ENCODE measurements at places on chromosomes 2 and 18. TPM values are rescaled to one million over a fixed set of nuclear protein-coding genes. Genes with fewer than 3 reads are reported as not detected.

IL37 gene
- polyA plus RNA-seq = not detected

FSHR gene
- 0.43 TPM for polyA plus RNA-seq

TRIM54 gene
- 105 TPM for polyA plus RNA-seq

FAP gene
- 58.1 TPM for polyA plus RNA-seq

SULT1C4 gene
- 16.6 TPM for polyA plus RNA-seq

XDH gene
- polyA plus RNA-seq = not detected

DNA sequence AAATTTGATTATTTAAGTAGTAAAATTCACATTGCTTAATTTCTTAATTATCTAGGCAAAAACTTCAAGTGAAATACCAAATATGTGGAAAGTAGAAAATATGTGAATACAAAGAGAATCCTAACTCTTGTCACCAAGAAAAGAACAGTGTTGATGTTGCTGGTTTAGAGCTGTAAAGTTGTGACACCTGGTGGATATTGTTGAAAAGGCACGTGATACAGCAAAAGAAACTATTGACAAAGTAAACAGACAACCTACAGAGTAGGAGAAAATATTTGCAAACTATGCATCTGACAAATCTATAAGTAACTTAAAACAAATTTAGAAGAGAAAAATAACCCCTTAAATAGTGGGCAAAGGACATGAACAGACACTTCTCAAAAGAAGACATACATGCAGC is 25.6 kb upstream of the ZC3H15 start:
- DNase-seq = no peak

GRCh38 chr2:31239593-31240177 is 5.7 kb downstream of the EHD3 start:
- DNase-seq = no peak

- DNase-seq = no peak
Observed at GRCh38 chr2:173979751-173980351, 14.7 kb upstream of the SP3 start.

GRCh38 chr18:25283781-25284180 is 68.2 kb downstream of the ZNF521 start:
- no peak for DNase-seq

DNA sequence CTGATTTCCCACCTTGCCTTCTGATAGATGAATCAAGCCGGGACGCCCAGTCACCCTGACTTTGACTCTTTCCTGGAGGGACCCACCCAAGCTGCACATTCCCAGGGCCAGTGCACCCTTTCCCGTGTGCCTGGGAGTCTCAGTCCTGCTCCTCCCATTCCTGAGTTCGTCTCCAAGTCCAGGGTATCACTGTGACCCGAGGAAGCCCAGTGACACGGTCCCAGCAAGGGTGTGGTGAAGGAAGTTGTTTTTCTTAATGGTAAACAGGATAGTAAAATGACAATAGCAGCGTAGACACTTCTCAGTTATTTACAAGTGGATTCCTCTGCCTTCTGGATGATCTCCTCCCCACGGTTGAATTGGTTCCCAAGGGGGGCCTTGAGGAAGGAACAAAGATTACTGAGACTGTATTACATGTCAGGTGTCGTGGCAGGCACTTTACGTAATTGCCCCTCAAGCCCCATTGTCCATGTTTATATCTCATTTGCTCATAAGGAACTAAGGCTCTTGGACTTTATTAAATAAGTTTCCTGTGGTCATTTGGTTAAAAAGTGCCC is 123.3 kb downstream of the PRKCE start:
- no peak for DNase-seq

DNA sequence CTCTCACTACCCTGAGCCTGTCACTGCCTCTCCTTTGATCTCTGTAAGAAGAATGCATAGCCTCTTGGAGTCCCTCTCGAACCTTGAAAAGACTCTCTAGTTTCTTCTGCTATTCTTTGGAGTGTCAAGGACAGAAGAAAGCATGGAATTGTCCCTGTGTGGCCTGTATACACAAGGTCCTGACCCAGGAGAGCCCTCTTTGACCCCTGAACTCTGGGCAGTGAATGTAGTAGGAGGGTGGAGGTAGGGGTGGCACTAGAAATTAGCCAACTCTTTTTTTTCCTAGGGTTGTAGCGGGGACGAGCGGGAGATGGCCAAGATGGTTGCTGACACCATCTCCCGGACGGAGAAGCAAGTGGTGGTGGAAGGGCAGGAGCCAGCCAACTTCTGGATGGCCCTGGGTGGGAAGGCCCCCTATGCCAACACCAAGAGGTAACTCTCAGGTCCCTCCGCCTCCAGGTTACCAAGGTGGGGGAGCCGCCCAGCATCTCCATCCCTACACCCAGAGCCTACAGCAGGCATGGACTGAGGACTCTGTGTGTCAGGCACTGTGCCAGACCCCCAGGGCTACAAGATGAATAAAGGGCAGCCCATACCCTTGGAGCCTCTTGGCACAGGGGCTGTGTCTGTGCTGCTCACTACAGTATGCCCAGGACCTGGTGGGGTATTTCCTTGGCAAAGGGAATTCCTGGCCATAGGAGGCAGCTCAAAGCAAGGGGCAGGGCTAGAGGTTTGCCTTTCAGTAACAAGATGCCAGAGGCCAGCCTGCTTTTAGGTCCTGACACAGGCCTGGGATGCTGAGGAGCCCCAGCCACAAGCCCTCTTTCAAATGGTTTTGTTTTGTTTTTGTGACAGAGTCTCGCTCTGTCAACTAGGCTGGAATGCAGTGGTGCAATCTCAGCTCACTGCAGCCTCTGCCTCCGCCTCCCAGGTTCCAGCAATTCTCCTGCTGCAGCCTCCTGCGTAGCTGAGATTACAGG is 16.4 kb downstream of the VIL1 start:
- DNase-seq = no peak

- DNase-seq = no peak
Observed at GRCh38 chr2:74511104-74511989, 2.9 kb upstream of the TLX2 start.

- DNase-seq = no peak
Observed at GRCh38 chr2:72112401-72112800, 35.3 kb downstream of the CYP26B1 start.

GRCh38 chr2:105329197-105329554 is 359 bp downstream of the TGFBRAP1 start:
- no peak for DNase-seq

- no peak for DNase-seq
Observed at GRCh38 chr18:51251625-51252024, 54.1 kb upstream of the MEX3C start.

- DNase-seq = no peak
Observed at GRCh38 chr2:25756536-25756935, 83.2 kb upstream of the DTNB start.

All from forelimb muscle (tissue), 1 donor.